ENCODE measurements at places on chromosomes 12 and 14.

DNA sequence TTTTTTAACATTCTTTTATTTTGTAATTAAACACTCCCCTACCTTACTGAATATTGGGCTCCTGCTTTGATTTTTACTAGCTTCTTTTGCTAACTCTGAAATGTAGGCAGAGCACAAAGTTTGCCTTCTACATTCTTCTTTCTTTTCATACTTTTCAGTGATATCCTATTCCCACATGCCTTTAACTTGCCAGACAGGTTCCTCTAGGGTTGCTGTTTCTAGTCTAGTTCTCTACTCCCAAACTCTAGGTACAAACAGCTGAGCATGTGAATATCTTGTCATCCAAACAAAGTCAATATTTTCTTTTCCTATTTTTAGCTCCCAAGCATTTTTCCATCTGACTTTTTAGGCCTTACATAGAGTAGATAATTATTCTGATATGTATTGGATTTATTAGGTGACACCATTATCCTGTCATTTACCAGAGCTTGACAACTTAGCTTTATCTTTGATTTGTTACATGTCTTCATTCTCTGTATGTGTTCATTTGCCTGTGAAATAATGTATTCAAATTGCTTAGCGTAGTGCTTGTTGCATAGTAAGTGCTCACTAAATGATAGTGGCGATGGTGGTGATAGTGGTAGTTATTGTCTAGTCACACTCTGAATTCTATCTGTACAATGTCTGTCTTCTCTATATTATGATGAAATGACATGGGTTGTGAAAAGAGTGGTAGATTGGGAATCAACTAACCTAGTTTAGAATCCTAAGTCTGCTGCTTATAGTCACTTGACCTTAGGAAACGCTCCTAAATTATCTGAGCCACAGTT lies 73.6 kb upstream of the DNM1L start:
- DNase-seq, result no peak

GRCh38 chr12:52275686-52276085 lies 1.2 kb downstream of the KRT86 start:
- no peak for DNase-seq

GRCh38 chr12:113874999-113875561 lies 91.0 kb downstream of the RBM19 start:
- no peak for DNase-seq

DNA sequence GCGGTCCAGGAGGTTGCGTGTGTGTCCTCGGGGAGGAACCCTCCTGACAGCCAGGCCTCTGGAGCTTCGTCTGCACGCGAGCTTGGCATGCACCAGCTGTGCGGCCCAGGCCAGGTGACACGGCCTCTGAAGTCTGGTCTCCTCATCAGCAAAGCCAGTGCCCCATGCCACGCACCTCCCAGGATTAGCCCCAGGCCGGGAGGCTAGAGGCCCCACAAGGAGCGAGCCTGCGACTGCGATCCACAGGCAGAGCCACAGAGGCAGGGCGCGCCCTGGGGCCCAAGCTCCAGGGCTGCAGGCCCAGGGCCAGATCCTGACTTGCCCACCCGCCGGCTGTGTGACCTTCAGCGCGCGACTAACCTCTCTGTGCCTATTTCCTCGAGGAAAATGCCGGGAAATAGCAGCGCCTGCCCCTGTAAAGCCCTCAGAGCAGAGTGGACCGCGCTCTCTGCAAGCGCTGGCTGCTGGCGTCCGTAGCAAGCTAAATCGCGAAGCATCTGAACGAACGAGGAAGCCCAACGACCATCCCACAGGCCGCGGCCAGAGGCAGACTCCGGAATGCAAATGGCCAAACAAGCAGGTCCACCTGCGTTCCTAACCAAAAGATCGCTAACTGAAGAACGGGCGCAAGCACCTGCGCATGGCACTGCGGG lies 492 bp upstream of the BTBD6 start:
- DNase-seq, result no peak

- peak; percentile 3 for DNase-seq
Observed at GRCh38 chr14:79515158-79515557, 696.1 kb downstream of the DIO2 start.

GRCh38 chr14:74974364-74975058 lies 19.1 kb upstream of the PGF start:
- no peak for DNase-seq

DNA sequence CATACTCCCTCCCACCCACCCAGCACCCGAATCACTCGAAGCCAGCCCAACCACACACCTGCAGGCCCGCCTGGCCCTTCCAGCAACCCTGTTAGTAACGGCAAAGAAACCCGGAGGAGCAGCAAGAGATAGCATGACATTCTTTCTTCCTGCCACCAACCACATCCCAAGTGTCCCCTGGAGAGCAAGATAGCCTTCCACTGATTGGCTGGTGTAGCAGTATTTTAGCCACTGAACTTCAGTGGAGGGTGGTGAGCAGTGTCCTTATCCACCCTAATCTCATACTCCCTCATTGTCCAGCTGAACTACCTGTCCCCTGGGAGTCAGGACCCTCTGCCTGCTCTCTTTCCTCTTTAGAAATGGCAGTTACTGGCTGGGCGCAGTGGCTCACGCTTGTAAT lies 769 bp upstream of the SLC39A5 start:
- DNase-seq, result no peak

DNA sequence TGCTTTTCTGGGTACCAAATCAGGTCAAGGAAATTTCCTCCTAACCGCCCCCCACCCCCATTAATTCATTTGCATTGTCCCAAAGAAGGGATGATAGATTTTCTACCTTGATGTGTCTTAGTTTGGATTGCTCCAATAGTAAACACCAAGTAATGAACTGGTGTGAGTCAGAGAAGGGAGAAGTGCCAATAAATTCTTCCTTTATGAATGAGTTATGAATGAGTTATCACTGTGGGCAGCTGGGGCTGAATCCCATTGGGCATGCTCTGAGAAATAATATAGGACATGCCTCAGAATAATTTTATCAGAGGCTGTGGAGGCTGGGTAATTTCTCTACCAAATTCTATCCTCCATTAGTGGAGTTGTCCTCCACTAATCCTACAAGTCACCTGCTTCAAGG lies 277.9 kb upstream of the FLRT2 start:
- peak; percentile 44 for DNase-seq

- DNase-seq, result no peak
Observed at GRCh38 chr12:56333197-56333678, 562 bp downstream of the PAN2 start.

- DNase-seq, result no peak
Observed at GRCh38 chr12:66403746-66404145, 101.5 kb downstream of the HELB start.

GRCh38 chr12:126027825-126028224 lies 962.6 kb downstream of the AACS start:
- DNase-seq, result no peak

DNA sequence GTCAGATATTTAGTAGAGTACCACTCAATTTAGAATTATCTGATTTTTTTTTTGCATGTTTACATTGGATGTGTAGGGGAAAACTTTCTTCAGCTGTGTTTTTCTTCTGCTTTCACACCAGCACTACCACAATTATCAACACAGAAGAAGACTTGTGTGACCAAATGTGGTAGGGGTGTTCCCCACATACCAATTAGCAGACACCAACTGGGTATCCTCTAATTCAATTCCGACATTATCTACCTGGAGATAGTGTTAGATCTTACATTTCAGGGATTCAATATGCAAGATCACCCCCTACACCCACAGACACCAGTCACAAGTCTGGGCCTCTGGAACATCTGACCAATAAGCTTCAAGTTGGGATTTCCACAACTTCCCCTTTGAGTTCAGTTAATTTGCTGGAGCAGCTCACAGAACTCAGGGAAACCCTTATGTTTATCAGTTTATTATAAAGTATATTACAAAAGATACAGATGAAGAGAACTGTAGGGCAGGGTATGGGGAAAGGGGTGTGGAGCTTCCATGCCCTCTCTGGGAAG lies 4.1 kb upstream of the KLRG1 start:
- no peak for DNase-seq

DNA sequence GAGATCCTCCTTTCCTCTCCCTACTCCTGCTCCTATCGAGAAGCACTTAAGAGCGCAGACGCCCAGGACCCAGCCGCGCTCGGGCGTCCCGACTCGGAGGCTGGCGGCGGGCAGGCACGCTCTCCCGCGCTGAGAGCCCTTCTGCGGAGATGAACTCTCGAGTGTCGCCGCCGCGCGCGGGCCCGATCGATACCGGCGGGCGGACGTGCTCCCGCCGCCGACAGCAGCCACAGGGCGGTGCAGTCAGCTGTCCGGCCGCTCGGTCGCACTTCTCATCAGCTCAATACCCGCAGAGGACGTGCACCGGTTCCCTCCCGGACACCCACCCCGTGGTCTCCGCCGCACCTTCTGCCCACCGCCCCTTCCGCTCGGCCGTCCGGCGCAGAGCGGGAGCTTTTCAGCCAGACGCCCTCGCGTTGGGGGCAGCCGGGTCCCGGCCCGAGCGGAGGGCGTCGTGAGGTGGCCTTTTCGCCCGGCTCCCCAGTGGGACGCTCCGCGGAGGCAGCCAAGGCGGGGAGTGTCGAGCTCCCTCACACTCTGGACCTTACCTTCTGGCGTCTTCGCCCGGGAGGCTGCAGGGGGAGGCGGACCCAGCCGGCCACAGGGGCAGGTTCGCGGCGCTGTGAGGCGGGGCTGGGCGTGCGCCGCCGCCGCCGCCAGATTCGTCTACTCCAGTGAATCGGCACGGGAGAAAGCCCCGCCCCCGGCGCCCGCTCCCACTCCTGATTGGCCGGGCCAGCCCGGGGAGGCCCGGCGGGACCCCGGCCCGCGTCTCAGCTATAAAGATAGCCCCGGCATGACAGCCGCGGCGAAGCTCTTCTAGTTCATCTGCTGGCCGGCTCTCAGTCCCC lies at the start of gene INSM2:
TSS of gene INSM2 (plus strand) at position 808 of the 851 bp plus-strand sequence. CDS start 89 bp downstream, outside the sequence.
- DNase-seq, result no peak

- no peak for DNase-seq
Observed at GRCh38 chr12:30687265-30687986, 8.2 kb downstream of the IPO8 start.

- no peak for DNase-seq
Observed at GRCh38 chr14:103974575-103974974, 32.2 kb upstream of the RD3L start.

DNA sequence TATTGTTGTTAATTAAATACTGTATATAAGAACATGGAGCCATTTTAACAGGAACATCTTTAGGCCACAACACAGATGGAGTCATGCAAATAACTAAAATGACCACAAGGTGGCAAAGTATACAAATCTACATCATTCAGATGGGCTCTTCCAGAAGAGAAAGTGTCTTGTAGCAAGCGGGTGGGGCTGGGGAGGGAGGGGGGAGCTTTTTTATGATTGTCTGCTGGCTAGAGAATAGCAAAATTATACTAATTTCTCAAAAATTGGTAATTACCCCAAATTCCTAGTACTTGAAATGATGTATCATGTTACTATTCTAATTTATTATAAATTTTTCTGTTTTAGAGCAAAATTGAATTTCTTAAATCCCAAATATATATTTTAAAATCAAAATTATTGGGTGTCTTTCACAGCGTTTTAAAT lies 378.7 kb downstream of the PRKD1 start:
- DNase-seq, result peak; percentile 15

DNA sequence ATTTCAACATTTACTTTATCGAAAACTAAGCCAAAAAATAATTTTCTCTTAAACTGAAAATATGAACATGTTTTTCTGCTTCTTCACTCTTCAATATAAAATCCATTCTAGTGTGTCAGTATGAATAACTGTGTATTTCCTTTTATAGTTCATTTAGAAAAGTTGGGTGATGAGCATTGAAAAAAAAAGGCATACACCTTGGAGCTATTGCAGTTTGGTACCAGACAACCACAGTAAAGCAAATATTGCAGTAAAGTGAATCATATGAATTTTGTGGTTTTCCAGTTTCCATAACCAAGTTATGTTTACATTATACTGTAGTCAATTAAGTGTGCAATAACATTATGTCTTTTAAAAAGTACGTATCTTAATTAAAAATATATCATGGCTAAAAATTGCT lies 195.0 kb upstream of the FOXG1 start:
- no peak for DNase-seq

DNA sequence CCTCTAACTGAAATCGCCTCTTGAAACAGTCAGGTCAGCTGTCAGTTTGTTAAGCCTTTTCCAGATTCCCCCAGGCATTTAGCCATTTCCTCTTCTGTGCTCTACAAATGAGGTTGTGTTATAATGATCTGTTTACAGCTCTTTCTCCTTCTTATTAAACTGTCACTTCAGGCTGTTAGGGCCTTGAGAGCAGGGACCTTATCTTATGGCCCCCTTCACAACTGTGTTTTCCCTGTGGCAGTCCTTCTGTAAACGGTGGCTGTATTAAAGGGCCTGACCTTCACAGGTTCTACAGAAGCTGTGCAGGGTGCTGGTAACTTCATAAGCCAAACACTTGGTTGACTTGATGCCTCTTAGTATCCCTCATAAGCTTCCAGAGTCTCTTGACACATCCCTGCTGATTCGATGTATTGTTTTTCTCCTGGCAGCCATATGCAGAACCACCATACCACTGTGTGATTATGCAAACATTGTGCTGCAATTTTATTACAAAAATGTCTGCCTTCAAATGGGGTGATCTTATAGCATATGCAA lies 104.7 kb downstream of the PLEKHA5 start:
- DNase-seq, result no peak

DNA sequence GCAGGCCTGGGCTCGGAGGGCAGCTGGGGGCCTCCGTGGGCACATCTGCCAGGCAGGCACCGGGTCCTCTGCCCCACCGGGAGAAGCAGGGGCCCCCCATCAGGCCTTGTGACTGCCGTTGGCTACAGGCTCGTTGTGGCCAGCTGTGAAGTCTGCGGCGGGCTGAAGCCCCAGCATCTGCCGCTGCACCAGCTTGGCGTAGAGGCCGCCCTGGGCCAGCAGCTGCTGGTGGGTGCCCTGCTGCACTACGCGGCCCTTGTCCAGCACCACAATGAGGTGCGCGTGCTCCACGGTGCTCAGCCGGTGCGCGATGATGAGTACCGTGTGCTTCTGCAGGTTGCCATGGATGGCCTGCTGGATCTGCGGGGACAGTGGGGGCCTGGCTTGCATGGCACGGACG lies 33.9 kb upstream of the VPS37B start:
- DNase-seq, result no peak

- DNase-seq, result no peak
Observed at GRCh38 chr12:104064842-104065427, 604 bp downstream of the HCFC2 start.

GRCh38 chr12:82686168-82687020 lies at the start of gene TMTC2:
TSS of gene TMTC2 (plus strand) at chr12:82686906.
- peak; percentile 42 for DNase-seq

DNA sequence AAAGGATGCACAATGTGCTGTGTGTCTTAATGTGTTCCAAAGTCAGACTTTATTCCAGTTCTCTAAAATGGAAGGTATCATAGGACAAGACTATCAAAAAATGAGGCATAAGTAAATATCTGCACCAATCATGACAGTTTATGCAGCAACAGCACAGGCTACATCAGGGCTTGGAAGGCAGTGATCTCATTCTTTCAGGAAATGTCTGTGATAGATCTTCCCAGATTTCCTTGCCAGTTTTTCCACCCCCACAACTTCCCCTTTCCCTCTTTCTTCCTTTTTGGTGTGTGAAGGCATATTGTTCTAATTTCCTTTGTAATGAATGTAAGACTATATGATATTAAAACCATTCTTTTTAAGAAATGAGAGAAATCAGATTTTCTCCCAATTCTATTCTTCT lies 326.7 kb downstream of the ATP23 start:
- DNase-seq, result no peak

- DNase-seq, result no peak
Observed at GRCh38 chr12:48968467-48968866, 3.1 kb downstream of the WNT10B start.
